ENCODE measurements at places on chromosomes 7 and 10.

DNA sequence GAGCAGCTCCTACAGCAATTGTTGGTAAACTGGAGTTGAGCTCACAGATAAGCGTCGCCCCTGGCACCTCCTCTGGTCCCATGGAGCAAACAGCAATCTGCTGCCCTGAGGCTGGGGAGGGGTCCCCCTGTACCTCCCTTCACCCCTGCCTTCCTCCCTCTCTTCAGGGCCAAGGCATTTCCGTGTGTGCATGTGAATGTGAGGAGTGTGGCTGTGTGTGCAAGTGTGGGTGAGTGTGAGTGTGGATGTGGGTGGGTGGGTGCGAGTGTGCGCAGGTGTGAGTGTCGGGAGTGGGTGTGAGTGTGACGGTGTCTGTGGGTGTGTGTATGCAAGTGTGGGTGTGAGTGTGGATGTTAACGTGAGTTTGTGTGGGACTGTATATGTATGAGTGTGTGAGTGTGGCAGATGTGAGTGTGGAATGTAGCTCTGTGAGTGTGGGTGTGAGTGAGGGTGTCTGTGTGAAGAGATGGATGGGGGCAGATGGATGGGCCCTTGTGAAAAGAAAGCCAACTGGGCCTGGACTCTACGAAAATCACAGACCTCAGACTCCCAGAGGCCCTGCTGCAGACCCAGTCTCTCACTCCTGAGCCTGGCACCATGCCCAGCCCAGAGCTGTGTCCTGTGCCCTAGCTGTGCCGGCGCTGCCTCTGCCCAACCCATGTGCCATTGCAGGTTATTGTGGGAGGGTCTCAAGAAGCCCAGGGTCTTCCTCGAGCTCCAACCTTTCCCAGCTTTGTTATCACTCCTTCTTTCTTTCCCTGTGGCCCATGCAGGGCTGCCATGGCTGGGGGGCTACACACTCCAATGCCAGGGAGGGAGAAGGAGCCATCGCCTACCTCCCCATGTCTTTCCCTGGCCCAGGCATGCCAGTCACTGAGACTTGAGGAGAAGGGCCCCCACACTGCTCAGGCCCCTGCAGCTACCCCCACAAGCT is 73.9 kb downstream of the GRID1 start:
- DNase-seq, result no peak

DNA sequence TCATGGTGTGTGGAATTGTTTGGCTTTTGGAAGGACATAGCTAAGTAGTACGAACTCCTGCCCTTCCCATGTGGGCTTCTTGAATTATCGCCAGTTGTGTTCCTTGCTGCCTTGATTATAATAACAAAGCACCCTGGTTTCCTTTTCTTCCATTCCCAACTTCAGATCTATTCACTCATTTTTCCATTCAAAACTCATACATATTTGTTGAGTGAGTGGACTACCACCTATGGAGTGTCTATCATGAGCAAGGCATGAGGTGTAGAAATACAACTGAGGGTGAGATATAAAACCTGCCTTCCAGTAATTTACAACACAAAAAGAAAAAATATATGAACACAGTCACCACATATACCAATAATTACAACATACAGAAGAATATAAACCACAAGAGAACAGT is 4.9 kb upstream of the COL17A1 start:
- peak; percentile 68 for DNase-seq

DNA sequence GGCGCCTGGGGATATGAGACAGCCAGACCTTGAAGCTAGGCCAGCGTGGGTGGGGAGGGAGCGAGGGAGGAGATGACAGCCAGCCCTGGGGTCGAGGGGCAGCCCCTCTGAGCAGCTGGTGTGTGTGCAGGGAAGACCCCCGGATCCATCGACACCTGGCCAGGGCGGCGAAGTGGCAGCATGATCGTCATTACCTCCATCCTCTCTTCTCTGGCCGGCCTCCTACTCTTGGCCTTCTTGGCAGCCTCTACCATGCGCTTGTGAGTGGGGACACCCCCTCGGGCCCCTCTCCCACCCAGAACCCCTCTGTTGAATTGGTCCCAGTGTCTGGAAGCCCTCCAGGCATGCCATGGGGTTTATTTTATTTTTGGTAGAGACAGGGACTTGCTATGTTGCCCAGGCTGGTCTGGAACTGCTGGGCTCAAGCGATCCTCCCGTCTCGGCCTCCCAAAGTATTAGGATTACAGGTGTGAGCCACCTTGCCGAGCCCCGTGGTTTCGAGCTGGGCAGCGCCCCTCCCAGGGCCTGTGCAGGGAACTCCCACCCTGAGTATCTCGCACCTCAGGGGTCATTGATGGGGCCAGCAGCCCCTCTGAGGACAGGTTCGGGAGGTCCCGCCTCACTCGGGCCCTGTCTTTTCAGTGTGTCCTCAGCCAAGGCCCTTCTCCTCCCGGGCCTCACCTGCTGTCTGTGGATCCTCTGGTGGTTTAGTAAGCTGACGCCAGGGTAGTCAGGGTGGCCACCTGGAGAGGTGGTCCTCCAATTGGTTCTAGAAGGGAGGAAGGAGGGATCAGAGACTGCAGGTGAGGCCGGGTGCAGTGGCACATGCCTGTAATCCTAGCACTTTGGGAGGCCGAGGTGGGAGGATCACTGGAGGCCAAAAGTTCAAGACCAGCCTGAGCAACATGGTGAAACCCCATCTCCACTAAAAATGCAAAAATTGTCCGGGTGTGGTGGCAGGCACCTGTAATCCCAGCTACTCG is 3.8 kb downstream of the UPK3B start:
- no peak for DNase-seq

DNA sequence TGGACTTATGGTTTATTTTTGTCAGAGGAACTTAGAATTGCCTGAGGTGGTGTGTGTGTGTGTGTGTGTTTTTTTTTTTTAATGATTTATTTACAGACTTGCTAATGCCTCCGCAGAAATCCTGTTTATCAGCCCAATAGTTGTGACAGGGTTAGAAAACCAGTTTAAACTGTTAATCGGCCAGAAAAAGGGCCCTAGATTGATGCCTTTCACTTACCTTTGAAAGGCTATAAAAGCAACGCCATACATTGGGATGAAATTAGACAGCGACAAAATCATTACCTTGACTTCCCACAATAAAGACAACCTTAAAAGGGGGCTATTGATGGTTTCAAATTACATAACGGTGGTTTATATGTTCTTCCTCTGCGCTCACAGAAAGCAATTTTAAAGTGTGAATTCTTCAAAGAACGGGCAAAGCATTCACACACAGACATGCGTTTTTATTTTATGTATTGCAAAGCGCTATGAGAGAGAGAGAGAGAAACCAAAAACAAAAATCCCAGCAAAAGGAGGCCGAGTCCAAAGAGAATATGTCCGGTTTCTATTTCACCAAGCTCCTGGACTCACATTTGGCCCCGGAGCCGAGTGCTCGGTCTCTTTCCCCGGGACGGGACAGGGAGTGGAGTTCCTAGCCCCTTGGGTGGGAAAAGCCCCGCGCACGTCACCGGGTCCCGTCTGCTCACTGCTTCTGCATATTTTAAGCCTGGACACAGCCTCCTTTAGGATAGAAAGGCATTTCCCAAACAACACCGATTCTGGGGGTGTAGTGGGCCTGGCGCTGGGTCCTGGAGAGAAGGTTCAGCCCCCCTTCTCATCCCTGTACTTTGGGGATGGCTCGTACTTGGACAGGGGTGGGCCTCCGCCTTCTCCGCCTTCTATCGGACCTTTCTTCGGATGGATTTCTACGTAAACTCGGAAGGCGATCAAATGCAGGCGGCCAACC is 26.8 kb upstream of the VAX1 start:
- no peak for DNase-seq

- DNase-seq, result peak; percentile 89
Observed at GRCh38 chr10:29946953-29947700, 112.3 kb downstream of the JCAD start.

- DNase-seq, result peak; percentile 47
Observed at GRCh38 chr7:157612664-157613561, 276.1 kb downstream of the DNAJB6 start.

GRCh38 chr10:131135716-131136115 is 175.8 kb downstream of the TCERG1L start:
- no peak for DNase-seq

DNA sequence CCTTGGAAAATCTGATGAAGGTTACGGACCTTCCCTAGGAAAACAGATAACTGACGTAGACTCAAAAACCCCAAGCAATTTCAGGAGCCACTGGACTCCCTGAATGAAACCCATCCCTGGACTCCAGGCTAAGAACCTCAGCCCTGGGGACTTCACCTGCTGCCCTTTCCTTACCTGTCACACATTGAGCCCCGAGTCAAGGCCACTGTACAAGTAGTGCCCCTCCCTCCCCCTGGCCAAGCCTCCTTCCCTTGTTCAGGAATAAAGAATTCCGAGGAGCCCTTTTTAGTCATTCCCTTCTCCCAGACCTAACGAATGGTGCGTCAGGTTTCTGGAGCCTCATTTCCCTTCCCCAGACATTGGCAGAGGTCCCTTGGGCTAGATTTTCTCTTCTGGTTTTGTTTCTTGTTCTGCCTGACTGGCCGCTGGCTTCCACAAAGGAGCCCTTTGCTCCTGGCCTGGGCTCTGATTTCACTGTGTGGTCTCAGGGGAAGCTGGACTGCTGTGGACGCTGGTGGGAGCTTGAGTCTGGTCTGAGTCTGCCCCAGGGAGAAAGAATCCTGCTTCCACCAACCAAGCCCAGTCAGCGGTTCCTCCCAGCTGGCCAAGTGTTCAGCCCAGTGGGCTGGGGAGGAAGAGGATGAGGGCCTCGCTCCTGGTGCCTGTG is 31.7 kb downstream of the ZNF775 start:
- no peak for DNase-seq

- DNase-seq, result peak; percentile 46
Observed at GRCh38 chr7:141754939-141755338, 9.0 kb upstream of the TAS2R3 start.

DNA sequence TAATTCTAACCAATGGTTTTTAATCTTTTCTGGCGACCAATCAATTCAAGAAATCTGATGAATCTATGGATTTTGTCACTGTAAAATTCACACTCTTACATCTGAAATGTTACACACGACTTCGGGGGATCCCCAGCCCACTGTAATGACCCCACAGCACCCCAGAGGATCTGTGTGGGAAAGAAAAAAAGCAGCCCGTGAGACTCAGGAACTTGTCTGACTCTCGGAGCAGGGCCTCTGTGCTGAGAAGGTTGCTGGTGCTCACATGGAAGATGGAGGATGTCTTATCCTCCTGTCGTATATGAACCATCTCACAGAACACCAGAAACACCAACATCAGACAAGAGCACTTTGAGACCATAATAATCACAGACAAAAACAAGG is 228.4 kb upstream of the INHBA start:
- no peak for DNase-seq

GRCh38 chr7:112213735-112214134 is 7.2 kb downstream of the ZNF277 start:
- DNase-seq, result no peak

DNA sequence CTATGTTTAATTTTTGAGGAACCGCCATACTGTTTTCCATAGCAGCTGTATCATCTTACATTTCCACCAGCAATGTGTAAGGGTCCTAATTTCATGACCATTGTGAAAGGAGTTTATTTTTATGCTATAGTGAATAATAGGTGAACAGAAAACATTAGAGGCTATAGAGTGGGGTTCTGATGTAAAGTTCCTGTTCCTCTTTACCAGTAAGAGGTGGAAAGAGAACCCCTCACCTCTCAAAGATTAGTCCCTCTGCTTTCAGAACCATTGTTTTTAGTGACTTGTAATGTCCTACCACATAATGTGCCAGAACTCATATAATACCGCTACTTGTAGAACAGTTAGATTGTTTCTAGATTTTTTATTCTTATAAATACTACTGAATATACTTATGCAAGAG is 34.2 kb downstream of the SUFU start:
- DNase-seq, result no peak
